HepG2 (cell line): ENCODE measurements at places on chromosomes 2 and 18.

GRCh38 chr18:44855681-44856080 lies 175.0 kb downstream of the SETBP1 start:
- DNase-seq, result no peak

GRCh38 chr2:54952978-54953456 lies 97.2 kb downstream of the RTN4 start:
- DNase-seq, result no peak

DNA sequence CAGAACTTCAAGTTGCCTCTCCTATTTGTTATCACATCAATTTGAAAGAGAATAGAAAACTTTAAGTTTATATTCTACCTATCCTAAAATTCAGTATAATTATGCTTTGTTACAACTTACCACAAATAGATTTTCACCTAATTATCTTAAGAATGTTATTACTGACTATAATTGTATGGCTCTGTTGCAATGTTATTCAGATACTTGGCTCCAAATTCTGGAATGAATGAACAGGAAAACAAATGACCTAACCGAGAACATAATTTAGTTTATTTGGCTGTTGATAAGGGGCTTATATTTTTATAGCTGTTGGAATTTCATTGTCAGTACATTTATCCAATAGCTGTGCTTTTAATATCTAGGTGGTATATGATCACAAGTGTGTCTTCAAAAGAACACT lies 173.2 kb upstream of the GULP1 start:
- no peak for DNase-seq

GRCh38 chr18:31646332-31647126 lies 37.9 kb downstream of the B4GALT6 start:
- no peak for DNase-seq

- DNase-seq, result no peak
Observed at GRCh38 chr2:24768601-24769000, 24.6 kb downstream of the PTRHD1 start.

DNA sequence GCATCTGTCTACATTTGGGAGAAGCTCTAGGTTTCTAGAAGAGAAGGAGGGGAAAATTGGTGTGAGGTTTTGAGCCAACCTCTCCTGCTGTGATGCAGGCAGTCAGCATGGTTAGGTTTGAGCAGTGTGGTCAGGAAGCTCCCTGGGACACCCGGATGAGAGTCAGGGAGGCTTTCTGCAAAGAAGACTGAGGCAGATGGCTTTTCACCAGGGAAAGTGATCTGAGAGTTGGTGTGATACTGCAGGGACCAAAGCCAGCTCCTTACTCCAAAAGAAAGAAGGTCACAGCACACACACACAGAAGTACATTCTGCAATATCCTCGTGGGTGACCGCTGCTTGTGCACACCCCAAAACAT lies 75.8 kb upstream of the BCL11A start:
- no peak for DNase-seq
